Cardiac atrium fibroblast (primary cell): ENCODE measurements at places on chromosomes 4 and X. TPM values are rescaled to one million over a fixed set of nuclear protein-coding genes. Genes with fewer than 3 reads are reported as not detected.

Gene CXorf49
- not detected in 2 replicates for total RNA-seq

Gene CLDN34
- total RNA-seq = not detected in 2 replicates

Gene FAM90A26
- total RNA-seq = not detected in 2 replicates

Gene ASMT
- not detected in 2 replicates for total RNA-seq
